ENCODE measurements at places on chromosomes 5 and 9. TPM values are rescaled to one million over a fixed set of nuclear protein-coding genes. Genes with fewer than 3 reads are reported as not detected.

KIF4B gene
- polyA plus RNA-seq: not detected

LHX3 gene
- polyA plus RNA-seq: not detected

CCDC180 gene
- 2.3 TPM for polyA plus RNA-seq

SMIM33 gene
- polyA plus RNA-seq: not detected

SLC34A1 gene
- not detected for polyA plus RNA-seq

HACD4 gene
- 1.1 TPM for polyA plus RNA-seq

SLC1A3 gene
- polyA plus RNA-seq: 89.3 TPM

PNPLA7 gene
- polyA plus RNA-seq: 6.8 TPM

NCS1 gene
- 3.9 TPM for polyA plus RNA-seq

NUTM2F gene
- polyA plus RNA-seq: not detected

IL13 gene
- polyA plus RNA-seq: not detected

PDGFRB gene
- polyA plus RNA-seq: 102 TPM

SLC45A2 gene
- not detected for polyA plus RNA-seq

DMRT3 gene
- polyA plus RNA-seq: 0.79 TPM

All from adipose tissue (tissue), 3 donors.